ENCODE measurements at places on chromosomes 16 and 17.

GRCh38 chr16:129075-129474 is 9.4 kb downstream of the NPRL3 start:
- no peak for DNase-seq

DNA sequence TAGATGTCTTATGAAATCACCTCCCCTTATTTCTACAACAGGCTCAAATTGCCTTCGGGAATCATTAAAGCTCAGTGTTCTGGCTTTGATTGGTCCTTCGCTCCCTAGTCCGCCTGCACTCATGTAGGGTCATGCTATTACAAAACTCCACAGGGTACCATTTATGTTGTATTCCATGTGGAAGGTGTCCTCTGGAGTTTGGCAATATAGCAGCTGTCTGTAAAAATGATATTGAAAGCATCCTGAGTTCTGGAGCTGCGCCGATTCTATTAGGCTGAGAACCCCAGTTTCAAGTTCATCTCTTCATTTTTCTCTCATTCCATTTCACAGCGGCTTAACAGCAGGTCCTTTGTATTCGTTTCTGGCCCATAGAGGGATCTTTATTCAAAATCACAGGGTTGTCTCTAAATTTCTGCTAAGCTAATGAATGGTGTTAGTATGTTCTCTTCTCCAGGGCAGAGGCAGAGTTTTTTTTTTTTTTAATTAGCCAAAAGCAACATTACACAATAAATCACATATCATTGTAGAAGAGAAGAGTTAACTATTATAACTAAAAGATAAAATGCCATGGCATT is 71.9 kb upstream of the TEKT1 start:
- no peak for DNase-seq

- no peak for DNase-seq
Observed at GRCh38 chr16:57003439-57004386, 14.4 kb downstream of the NLRC5 start.

DNA sequence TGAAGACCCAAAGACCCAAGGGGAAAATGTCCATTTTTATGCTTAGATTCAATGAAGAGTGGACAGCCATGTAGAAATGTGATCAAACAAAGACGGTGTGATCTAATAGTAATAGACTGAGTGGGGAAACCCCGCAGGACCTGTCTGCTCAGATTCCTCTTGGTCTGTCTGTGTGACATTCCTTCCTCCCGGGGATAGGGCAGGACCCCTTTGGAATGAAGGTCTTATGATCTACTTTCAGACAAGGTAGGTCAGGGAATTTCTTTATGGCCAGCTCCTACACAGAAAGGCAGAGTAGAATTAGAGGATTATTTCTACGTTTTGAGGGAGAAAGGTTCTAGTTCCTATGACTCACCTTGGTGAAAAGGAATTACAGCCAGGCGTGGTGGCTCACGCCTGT is 267.6 kb downstream of the STX8 start:
- no peak for DNase-seq

DNA sequence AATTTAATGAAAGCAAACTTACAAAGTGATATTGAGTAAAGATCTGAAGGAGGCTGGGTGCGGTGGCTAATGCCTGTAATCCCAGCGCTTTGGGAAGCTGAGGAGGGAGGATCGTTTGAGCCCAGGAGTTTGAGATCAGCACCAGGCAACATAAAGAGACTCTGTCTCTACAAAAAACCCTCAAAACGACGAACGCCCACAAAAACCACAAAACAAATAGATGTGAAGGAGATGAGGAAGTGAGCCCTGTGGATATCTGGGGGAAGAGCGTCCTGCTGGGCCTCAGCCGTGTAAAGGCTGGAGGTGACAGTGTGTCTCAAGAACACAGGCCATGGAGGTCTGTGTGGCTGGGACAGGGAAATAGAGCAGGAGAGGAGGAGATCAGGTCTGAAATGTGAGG is 68.8 kb downstream of the ITFG1 start:
- DNase-seq, result no peak

- DNase-seq, result peak; percentile 5
Observed at GRCh38 chr16:50473356-50473945, 74.7 kb upstream of the NKD1 start.

GRCh38 chr17:50922721-50923405 is 56.7 kb upstream of the TOB1 start:
- no peak for DNase-seq

- no peak for DNase-seq
Observed at GRCh38 chr17:73987395-73987794, 216.1 kb upstream of the RPL38 start.

- no peak for DNase-seq
Observed at GRCh38 chr17:48596735-48597527, 3.4 kb upstream of the HOXB5 start.

DNA sequence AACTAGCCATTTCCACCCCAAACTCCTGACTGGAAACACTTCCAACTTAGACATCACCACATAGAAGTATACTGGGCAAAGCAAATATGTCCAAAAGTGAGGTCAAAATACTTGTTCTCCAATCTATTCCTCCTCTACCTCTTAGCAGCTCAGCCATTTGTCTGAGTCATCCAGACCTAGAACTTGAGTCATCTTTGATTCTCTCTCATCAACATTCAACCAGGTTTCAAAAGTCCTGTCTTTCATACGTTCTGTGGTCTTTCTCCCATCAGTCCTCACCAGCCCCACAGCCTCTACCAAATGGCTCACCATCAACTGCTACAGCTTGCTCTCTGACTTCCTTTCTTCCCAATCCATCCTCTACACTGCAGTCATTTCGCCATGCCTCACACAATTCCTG is 6.8 kb downstream of the ANKFY1 start:
- no peak for DNase-seq
